ENCODE measurements at places on chromosomes 3 and 15. TPM values are rescaled to one million over a fixed set of nuclear protein-coding genes. Genes with fewer than 3 reads are reported as not detected.

The C3orf70 gene
- polyA plus RNA-seq, result 3.3 TPM

The MCF2L2 gene
- polyA plus RNA-seq, result 9.3 TPM

The CTDSPL2 gene
- 78.1 TPM for polyA plus RNA-seq

The SOX14 gene
- not detected for polyA plus RNA-seq
